ENCODE measurements at places on chromosomes 12 and 14.

GRCh38 chr12:5177096-5177495 is 133.4 kb downstream of the KCNA5 start:
- no peak for DNase-seq

GRCh38 chr12:20183563-20183962 is 184.8 kb upstream of the PDE3A start:
- no peak for DNase-seq

DNA sequence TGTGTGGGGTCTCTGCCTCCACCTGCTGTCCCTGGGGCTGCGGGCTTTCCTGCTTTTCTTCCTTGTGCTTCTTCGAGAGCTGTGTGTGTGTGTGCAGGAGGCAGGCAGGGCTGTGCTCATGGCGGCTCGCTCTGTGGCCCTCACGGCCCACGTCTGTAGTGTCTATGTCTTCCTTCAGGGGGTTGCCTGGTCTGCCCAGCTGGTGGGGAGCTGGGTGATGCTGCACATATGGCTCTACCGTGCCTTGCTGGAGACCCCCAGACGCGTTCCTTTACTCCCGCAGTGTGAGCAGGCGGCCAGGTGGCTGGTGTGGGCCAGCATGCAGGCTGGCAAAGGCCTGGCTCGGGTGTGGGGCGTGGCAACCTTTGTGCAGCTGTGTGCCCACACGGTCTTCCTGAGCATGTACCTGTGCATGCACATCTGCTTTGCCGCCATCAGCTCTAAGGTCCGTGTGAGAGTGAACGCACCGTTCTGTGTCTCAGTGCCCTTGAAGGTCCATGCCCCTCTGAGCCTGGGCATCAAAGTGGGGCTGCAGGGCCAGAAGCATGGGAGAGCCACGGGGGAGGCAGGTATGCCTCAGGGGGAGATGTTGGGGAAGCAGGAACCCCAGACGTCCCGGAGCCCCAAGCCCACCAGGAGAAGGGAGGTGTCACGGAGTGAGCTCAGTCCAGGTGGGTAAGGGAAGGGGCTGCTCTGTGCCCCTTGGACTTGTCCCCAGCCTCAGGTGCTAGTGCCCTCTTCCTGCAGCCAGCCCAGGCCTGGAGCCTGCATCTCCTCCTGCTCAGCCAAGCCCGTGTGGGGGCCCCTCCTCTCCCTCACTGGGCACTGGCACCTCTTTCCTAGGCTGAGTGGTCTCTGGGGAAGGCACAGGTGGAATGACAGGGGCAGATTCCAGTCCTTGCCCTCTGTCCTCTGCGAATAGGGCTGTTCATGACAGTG is 26.4 kb downstream of the CLSTN3 start:
- DNase-seq = no peak

GRCh38 chr12:60279221-60279620 is 683.4 kb downstream of the SLC16A7 start:
- no peak for DNase-seq
